ACHN (cell line): ENCODE measurements at places on chromosomes 16 and 17.

- peak; percentile 52 for DNase-seq
Measured at GRCh38 chr16:29862383-29862883, 593 bp downstream of the CDIPT start.

- DNase-seq, result peak; percentile 74
Measured at GRCh38 chr17:69575346-69575761, 160.9 kb downstream of the MAP2K6 start.

- no peak for DNase-seq
Measured at GRCh38 chr17:145671-146541, 8.5 kb downstream of the SCGB1C2 start.

DNA sequence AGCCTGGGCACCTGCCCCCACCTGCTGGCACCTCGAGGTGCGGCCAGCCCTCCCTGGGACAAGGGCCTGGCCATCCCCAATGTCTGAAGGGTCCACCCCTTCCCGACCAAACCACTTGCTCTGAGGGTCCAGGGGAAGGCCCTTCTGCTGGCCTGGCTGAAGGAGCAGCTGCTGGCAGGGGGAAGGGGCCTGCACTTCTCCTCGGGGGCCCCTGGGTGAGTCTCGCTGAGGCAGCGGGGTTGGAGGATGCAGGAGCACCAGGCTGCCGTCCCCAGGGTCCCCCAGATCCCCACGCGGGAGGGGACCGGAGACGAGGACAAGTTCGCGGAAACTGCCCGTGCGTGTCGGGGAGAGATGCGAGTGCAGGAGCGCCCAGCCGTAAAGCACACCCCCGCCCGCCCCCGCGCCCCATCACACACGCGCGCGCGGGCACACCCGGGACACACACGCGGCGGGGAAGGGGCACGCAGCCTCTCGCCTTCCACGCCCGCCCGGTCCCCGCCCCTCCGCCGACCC is 725 bp upstream of the CACNA1H start:
- DNase-seq, result no peak

DNA sequence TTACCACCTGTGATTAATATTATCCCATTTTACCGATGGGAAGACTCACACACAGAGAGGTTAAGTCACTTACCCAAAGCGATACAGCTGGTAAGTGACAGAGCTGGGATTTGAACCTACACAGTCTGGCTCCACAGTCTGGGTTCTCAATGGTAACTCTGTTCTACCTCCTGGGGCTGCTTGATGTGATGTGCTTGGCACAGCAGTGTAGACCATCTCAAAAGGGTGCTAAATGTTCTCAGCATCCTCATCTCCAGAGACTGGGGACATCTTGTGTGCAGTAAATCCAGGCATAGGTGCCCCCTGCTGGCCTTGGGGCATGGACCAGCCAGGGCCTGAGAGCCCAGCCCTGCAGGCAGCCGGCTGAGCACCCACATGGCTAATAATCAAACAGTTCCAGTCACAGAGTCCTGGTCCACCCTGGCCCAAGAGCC is 15.4 kb upstream of the KATNB1 start:
- peak; percentile 79 for DNase-seq

GRCh38 chr17:57329380-57330214 is 73.3 kb downstream of the MSI2 start:
- DNase-seq, result no peak

GRCh38 chr17:34375426-34375997 is 12.5 kb upstream of the CCL1 start:
- no peak for DNase-seq

DNA sequence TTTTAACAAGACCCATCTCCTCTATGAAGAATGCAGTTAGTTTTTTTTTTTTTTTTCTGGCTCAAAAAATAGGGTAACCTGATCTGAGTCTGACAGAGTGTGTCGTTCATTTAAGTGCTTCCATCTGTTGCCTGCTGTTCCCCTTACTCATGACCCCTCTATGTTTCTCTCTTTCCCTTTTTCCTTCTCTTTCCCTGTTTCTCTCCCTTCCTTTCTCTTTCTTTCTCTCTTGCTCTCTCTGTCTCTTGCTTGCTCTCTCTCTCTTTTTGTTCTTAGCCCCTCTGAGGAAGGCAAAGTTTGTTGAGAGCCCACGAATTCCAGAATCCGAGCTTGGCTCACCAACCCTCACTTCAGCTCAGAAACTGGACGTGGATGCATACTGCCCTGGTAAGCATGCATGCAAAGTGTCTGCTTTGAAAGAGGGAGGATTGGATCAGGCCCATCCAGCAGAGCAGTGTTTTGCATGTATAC is 185.0 kb downstream of the TANC2 start:
- no peak for DNase-seq

GRCh38 chr17:17896746-17897145 is 60.0 kb upstream of the SREBF1 start:
- no peak for DNase-seq

- DNase-seq, result no peak
Measured at GRCh38 chr17:81808778-81809555, 5.0 kb downstream of the GCGR start.

GRCh38 chr16:10895053-10895946 is 18.3 kb downstream of the CIITA start:
- DNase-seq, result peak; percentile 61

DNA sequence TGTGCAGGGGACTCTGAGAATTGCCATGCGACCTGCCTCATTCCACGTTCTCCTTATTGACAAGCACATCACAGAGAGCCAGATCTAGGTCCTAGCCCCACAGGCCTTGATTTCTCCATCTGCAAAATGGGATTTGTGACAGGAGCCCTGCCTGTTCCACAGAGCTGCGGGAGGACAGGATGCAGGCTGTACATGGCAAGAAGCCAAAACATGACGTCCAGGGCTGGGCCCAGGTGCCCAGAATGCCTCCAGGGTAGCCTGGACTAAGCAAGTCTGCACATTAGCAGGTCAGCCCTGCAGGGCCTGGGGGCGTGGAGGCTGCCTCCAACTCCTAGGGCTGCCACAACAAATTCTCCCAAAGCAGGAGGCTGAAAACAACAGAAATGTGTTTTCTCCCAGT is 235.7 kb upstream of the SDK2 start:
- no peak for DNase-seq

DNA sequence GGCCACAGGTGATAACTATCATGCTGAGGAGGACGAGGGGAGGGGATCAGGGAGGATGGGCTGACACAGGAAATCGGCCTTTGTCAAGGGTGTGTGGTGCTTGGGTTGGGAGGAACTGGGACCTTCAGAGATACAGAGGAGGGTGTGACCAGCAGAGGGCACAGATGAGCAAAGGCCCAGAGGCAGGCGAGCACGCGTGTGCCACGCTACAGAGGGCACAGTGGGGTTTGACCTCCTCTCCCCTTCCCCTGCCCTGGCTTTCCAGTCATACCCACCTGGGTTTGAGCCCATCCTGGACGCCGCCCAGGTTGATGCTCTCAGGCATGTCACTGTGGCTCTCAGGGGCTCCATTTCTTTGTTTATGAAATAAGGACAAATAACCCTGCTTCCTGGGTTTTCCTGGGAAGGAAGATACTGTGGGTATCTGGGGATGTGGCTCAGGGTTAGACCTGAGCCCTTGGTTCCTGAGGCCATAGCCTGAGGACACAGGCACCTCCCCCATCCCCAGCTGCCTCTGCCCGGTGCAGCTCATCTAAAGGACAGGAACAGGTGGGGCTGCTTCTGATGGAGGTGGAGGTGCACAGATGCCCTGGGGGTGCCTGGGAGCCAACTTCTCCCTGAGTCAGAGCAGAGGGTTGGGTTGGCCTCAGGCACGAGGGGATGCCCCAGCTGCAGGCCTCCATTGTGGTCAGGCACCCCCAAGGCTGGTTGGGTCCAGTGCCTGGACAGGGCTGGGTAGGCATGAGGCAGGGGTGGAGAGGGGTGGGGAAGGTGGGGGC is 51.8 kb downstream of the BEAN1 start:
- peak; percentile 67 for DNase-seq

DNA sequence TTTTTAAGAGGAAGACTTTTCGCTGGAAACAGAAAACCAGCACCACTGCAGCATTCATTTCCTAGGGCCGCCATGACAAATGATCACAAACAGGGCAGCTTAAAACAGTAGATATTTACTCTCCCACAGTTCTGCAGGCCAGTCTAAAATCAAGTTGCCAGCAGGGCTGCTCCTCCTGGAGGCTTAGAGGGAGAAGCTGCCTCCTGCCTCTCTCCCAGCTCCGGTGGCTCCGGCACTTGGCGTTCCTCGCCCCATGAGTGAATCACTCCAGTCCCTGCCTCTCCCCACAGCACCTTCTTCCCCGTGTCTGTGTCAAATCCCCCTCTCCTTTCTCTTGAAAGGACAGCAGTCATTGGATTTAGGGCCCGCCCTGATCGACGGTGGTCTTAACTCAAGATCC is 72.1 kb downstream of the SOCS1 start:
- no peak for DNase-seq

- DNase-seq, result no peak
Measured at GRCh38 chr16:56977216-56977615, 12.1 kb upstream of the NLRC5 start.

GRCh38 chr16:52727849-52728248 is 180.9 kb upstream of the TOX3 start:
- no peak for DNase-seq
